ENCODE measurements at places on chromosomes 2 and 18.

DNA sequence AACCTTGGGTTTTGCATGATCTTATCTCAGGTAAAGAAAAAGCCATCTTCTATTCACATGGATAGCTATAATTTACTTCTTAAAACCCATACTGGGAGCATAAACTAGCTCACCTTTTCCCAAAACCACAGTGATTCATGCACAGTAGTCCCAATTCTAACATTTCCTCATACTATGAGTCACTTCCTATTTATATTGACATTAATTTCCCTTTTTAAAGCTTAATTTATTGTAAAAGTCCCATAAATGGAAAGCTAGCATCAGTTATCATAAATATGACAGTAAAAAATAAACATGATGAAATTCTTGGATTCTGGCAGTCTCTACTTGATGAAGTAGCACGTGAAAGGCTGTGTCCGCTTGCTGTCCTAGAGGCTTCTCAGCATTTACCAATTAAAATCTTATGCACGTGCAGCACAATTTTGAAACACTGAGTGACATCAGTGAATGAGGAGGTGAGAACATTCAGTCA lies 180.1 kb downstream of the CDH2 start:
- DNase-seq: no peak

GRCh38 chr2:191749181-191749540 lies 71.2 kb downstream of the NABP1 start:
- no peak for DNase-seq

- DNase-seq: no peak
These were observed 37.6 kb upstream of the ACKR3 start for GRCh38 chr2:236531996-236532395.

GRCh38 chr18:67728364-67728763 lies 211.8 kb upstream of the DSEL start:
- no peak for DNase-seq

GRCh38 chr2:63023444-63023843 lies 27.2 kb upstream of the OTX1 start:
- no peak for DNase-seq

DNA sequence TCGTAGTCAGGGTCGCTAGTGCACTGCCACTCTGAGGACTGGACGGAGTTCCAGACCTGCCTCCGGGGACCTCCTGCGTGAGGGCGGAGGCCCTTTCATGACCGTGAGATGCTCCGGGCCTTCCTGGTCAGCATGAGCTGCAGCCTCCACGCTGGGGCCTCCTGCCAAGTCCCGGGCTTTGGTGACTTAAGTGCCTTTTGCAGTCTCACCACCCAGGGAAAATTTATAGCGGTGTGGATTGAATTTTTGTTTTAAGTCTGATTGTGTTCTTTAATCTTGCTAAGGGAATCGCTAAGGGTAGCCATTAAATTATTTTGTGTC lies 33.6 kb downstream of the CHRNA1 start:
- DNase-seq: no peak

DNA sequence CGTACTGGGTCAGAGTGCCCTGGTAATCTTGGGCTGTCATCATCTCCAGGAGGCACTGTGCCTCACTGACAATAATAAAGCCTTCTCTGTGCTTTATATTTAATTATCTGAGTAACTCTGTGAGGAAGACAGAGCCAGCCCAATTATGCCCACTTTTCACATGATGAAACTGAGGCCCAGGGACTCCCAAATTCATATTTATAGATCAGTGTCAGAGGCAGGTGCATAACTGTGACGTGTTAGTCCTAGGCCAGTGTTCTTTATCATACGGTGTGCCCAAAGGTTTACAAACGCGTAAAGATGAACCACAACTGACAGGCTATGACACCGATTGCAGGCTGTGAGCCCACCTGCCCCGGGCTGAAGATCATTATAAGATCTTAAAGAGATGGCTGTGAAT lies 65.4 kb downstream of the XDH start:
- DNase-seq: no peak

DNA sequence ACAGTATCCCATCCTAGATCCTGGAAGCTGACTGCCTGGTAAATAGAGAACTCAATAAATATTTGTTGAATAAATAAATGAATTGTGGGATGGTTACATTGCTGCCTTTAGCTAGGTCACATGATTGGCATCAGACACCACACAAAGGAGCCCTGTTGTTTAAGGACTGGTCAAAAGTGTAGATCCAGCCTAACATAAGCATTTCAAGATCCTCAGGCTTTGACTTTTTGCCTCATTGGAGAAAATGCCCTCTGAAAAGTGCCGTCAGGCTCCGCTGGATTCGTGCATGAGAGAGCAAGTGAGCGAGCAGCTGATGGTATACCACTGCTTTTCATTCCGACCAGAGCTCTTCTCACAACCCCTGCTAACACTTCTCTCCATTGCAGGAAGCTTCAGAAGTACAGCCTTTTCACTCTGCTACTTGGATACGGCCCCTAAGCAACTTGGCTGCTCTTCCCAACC lies 1.3 kb upstream of the ZNF24 start:
- no peak for DNase-seq

DNA sequence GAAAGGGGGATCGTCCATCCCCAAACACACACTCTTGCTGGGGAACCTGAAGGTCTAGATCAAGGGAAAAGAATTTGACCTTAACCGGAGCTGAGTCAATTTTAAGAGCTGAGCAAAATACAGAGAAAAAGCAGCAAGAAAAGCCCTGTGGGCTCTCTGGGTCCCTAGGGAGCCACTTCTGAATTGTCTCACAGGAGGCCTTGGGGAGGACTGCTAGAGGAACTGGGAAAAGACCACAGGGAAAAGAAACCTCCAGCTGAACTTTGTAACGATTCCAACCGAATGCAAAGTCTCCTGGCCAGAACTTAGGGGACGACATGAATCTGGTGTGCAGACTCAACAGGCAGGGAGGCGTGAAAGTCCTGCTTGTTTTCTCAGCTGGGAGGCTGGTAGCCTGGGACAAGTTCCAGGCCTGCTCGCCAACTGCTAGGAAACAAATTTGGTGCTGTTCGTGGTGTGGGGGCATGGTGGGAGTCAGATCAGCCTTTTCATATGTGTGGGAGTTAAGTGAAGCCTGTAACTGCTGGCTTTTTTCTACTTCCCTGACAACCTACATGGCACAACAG lies 644.6 kb upstream of the CNTNAP5 start:
- DNase-seq: no peak

DNA sequence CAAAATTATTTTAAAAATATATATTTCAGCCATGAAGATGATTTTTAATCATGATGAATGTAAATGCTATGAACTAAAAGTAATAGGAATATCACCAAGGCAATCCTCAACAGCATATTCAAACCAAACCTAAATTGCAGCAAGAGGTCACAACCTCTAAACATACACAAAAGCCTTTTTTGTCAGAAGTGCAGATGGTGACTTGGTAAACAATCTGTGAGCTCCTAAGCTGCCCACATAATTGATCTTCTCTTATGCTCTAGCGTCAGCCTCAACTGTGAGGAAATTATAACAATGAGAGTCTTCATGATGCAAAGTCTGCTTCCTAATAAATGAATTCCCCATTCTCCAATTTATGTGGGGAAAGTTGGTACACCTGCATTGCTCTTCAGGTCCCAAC lies 113.2 kb downstream of the TSN start:
- no peak for DNase-seq

DNA sequence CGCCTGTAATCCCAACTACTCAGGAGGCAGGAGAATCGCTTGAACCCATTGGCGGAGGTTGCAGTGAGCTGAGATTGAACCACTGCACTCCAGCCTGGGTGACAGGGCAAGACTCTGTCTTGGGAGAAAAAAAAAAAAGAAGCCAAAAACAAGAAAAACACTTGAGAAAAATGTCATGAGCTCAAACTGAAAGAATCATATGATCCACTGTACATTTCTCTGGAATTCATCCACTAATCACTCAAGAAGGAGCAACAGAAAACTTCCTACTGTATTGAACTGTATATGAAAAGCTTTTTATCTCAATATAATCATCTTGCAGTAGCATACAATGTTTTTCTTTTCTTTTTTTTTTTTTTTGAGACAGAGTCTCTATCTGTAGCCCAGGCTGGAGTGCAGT lies 40.4 kb downstream of the EPG5 start:
- no peak for DNase-seq

DNA sequence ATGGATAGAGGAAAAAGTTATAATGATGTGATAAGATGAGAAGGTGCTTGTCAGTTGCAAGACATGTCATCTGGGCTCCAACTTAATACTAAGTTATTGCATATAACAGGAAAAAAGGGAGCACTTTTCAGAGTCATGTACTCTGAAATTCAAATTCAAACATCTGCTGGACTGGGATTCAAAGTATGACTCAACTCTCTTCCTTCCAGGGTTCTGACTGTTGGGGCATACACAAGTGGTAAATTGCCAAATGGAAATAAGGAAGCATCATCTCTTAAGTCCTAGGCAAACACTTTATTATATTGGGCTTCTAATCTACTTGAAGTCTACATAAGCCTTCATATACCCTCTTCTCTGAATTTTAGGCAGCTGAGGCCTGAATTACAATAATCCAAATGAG lies 44.9 kb downstream of the ZBTB14 start:
- DNase-seq: no peak

GRCh38 chr18:8602040-8602439 lies 7.2 kb upstream of the RAB12 start:
- no peak for DNase-seq

DNA sequence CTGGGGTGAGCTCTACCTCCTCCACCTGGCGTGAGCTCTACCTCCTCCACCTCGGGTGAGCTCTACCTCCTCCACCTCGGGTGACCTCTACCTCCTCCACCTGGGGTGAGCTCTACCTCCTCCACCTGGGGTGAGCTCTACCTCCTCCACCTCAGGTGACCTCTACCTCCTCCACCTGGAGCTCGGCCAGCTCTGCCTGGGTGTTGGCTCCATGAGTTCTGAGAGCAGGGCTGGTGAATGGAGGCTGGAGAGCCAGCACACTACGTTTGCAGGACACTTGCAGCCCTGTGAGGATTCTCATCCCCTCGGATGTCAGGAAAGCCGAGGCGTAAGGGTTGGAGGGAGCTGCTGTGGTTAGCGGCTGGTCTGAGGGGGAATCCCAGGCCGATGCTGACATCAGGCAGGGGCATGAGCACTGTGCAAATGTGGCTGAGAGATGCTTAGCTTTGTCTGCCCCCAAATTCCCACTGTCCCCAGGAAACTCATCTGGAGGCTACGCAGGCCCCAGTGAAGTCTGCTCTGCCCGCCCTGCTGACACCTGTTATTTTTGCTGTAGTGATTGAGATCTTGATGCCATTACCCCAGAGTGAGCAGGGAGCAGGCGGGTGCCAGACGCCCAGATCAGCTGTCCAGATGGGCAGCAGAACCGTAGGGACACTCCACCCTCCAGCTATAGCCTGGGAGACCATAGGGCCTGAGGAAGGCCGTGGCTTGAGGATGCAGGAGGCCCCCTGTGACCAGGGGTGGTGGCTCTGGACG lies 3.3 kb downstream of the CROCC2 start:
- DNase-seq: no peak

GRCh38 chr2:38074058-38074763 lies 1.7 kb downstream of the CYP1B1 start:
- no peak for DNase-seq

DNA sequence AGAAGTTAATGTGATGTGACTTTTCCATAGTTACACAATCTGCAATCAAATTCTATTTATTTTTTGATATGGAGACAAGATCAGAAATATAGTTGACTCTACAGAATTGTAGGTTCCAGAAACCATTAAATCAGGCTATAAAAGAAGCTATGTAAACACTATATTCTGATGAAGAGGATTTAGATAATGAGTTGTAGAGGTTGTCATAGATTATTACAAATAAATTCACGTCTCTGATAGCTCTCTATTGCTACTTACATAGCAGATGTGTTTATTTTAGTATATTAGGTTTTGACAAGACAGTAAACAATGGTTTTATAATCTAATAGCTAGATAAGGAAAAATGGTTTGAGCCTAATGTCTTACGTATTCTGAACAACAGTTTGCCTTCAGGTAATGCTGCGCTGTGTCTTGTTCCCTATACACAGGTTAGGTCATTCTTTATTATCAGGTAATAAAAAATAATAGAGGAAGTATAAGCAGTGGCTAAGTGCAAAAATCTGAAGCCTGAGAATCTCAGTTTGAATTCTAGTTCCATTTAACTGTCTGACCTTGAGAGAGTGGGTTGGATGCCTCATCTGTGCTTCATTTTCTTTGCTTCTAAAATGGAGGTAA lies 93.4 kb downstream of the PPP1R1C start:
- DNase-seq: no peak

- DNase-seq: no peak
These were observed 34.6 kb upstream of the IMPA2 start for GRCh38 chr18:11946756-11947155.

DNA sequence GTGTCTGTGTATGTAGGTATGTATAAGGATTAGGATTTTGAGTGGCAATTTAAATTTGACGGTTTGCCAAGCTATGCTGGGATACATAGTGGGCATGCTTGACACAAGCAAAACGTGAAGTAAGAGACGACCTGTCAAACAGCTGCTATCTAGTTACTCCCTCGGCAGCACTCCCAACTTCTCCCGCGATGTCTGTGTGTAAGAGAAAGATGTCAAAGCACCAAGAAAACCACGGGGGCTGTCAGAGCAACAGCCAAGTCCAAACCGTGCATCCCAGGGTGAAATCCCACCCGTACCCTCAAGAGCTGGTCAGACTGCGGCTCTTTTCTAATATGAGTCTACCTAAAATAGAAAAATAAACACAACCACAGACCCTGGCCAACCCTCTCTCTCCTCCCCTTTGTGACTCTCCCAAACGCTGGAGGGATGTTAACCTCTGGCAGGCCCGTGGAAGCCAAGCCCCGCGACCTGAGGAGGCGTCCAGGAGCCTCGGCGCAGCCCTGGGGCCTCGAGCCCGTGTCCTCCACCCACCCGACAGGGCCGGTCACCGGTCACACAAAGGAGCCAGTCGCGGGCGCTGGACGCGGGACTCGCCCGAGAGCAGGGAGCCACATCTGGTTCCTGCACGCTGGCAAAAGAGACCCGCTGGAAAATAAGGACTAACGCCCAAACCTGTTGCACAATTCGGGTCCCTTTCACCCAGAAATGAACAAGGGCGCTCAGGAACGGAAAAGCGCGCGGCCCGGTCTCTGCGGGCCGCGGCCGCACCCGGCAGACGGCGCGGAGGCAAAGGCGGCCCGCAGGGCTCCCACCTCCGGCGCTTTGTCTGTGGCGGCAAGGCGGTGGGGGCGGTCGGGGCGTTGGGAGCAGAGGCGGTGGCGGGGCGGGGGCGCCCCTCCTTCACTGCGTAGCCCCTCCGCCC lies 925 bp downstream of the SESTD1 start:
- peak; percentile 37 for DNase-seq

- DNase-seq: no peak
These were observed 6.9 kb downstream of the OSR1 start for GRCh38 chr2:19351499-19351898.
